H1 (cell line): ENCODE measurements at places on chromosomes 16 and 17. TPM values are rescaled to one million over a fixed set of nuclear protein-coding genes. Genes with fewer than 3 reads are reported as not detected.

DNA sequence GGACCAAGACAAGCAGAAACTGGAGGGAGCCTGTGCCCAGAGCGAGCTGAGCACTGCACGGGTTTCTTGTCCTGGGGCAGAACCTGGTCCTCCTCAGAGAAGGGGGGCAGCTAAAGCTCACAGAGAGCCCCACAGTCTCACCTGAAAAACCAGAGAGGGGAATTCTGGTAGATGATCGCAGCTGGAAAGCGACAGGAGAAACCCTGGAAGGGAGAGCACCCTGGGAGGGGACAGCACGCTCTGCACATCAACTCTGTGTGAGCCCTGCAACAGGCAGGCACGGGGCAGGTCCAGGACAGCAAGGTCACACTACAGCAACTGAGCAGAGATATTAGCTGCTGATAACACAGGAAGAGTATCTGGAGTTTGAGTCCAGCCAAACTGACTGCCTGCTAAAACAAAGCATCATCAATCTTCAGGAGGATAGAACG lies 18.2 kb downstream of the ZCCHC14 start:
- DNase-seq, result no peak

GRCh38 chr16:86033971-86034370 lies 135.0 kb downstream of the IRF8 start:
- DNase-seq, result no peak

DNA sequence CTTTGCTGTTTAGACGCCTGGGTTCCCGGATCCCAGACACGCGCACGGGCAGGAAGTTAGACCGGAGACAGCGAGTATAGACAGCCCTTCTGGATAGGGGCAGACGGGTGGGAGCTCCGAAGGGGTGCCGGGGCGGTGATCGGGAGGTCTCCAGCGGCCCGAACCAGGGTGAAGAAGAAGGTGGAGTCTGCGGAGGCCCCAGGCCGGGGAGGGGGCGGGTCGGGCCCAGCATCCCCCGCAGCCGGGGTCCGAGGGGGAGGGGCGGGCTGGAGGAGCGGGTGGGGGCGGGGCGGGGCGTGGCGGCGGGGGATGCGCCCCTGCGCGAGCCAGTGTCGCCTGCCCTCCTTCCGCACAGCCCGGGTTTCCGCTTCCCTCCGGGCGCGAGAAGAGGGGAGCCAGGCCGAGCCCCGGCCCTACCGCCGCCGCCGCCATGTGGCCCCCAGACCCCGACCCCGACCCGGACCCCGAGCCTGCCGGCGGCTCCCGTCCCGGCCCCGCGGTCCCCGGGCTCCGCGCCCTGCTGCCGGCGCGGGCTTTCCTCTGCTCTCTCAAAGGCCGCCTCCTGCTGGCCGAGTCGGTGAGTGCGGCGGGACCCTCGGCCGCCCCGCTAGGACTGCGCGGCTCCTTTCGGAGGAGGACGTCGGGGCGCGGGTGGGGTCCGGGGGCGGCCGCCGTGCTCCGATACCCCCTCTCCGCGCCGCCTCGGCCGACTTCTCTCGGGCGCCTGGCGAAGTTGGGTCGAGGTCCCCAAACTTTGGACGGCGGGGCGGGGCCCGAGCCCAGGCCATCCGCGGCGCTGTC lies at the start of gene CMTM3:
Gene CMTM3 (plus strand): TSS at position 329 of the 801 bp plus-strand sequence. CDS start 102 bp downstream, at position 431.
- DNase-seq, result no peak

DNA sequence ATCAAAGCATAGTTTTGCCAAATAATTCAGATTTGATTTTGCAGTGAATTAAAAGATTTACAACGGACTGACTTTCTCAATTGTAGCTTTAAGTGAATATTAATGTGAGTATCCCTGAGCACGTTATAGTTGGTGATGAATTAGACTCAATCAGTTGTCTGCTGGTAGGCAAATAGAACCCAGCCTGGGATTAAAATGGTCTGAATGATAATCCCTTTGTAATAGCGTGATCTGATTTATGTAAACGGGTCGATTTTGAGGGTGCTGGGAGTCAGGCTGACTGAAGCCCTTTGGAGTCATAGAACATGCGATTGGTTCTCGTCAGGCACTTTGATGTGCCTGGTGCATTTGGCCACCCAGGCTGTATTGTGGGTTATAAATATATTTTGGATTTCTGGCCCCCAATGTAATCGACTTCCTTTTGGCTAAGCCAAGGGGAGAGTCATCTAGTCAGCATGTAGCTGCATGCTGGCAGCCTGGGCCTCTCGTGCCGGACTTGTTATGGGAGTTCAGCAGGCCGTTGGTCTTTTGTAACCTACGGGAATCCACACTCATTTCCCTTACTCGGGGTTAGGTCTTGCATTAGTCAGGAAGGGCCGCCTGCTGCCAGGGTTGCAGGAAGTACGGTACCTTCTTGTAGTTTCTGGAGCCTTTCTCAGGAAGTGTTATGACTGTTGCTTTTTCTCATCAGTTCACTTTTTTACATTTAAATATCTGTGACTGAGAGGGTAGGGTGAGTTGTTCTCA lies 5.4 kb downstream of the PGS1 start:
- no peak for DNase-seq

GRCh38 chr17:40535924-40536294 lies 29.4 kb downstream of the CCR7 start:
- no peak for DNase-seq

DNA sequence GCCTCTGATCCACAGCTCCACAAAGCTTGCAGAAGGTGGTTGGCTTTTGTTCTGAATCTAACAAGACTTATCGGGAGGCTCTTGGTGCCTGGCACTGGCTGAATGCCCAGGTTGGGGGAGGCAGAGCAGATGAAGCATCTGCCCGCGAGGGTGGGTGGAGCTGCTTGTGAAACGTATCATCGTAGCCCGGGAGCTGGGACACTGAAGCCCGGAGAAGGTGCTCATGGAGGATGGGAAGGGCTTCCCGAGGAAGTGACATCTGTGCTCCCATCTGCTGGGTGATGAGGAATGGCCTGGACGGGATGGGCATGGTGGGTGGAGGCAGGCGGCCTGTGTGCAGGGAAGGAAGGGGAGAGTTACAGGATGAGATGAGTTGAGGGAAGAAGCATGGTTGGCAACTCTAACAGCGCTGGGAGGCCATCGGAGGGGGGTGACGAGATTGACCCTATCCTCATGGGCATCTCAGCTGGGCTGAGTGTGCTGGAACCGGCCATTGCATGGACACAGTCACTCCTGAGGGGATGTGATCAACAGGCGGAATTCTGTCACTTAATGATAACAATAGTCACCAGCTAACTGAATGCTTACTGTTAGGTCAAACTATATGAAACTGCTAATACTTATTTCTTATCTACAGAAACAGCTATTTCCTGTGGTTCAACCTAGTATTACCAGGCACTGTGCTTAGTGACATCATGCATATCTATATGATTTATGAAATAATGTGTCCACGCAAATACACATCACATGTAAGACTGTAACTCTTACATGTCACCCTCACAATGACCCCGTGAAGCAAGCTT lies 102.7 kb downstream of the ABCC6 start:
- no peak for DNase-seq

- DNase-seq, result no peak
Observed at GRCh38 chr17:67712375-67712774, 5.4 kb upstream of the NOL11 start.

DNA sequence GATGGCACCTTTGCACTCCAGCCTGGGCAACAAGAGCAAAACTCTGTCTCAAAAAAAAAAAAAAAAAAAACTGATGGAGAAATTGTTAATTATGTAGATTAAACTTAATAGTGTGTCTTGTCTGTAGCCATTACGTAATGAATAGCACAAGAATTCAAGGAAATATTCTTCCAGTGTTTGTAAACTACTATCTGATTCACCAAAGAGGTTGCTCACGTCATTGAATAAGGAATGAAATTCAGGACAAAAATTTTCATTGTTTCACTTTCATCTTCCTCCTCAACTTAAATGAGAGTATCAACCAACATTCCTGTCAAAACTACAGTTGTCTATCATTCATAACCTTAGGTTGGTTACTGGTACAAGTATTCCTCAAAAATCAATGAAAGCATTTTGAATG lies 30.7 kb upstream of the MYO18A start:
- DNase-seq, result no peak

GRCh38 chr17:71472809-71473789 lies 647.7 kb upstream of the SOX9 start:
- DNase-seq, result peak; percentile 7

DNA sequence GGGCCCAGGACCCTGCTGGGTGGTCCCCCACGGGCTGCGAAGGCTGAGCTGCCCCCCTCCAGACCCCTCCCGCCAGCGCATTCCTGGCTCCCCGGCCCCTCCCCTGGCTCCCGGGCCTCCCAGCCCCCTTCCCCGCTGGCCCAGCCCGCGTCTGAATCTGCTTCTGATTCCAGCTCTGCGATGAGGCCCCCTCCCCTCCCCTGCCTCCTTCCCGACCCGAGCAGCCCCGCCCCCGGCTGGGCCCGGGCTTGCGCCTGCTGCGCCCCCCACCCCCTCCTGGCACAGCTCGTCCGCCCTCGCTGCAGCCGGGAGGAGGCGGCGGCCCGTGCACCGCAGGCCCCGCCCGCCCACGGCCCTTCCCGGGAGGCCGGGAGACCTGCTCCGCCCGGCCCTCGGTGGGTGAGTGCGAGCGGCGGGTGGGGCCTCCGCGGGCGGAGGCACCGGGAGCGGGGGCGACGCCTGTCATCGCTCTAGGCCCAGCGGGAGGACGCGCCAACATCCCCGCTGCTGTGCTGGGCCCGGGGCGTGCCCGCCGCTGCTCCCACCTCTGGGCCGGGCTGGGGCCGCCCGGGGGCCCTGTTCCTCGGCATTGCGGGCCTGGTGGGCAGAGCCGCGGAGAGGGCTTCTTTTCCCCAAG lies at the start of gene NTN3:
Gene NTN3 (plus strand): TSS at position 282 of the 637 bp plus-strand sequence. CDS start 405 bp downstream, outside the sequence.
- DNase-seq, result peak; percentile 73

DNA sequence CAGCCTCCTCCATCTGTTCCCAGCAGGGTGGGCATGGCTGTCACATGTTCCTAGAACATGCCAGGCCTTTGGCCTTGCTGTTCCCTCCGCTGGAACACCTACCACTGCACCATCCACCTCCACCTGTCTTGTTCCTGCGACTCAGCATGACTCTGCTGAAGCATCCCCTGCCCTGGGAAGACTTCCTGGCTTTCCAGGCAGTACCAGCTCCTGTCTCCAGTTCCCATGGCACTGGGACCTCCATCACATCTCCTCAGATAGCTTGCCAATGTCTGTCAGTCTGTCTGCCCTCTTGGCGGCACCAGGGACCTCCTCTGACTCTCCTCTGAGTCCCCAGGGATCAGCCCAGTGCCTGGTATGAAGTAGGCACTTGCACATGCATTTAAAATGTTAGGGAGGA lies 15.7 kb downstream of the PDP2 start:
- DNase-seq, result no peak

- no peak for DNase-seq
Observed at GRCh38 chr16:15610369-15610871, 32.5 kb downstream of the MARF1 start.

- DNase-seq, result no peak
Observed at GRCh38 chr16:23206986-23207385, 24.4 kb downstream of the SCNN1G start.

GRCh38 chr17:58189436-58190146 lies 2.9 kb upstream of the EPX start:
- no peak for DNase-seq

DNA sequence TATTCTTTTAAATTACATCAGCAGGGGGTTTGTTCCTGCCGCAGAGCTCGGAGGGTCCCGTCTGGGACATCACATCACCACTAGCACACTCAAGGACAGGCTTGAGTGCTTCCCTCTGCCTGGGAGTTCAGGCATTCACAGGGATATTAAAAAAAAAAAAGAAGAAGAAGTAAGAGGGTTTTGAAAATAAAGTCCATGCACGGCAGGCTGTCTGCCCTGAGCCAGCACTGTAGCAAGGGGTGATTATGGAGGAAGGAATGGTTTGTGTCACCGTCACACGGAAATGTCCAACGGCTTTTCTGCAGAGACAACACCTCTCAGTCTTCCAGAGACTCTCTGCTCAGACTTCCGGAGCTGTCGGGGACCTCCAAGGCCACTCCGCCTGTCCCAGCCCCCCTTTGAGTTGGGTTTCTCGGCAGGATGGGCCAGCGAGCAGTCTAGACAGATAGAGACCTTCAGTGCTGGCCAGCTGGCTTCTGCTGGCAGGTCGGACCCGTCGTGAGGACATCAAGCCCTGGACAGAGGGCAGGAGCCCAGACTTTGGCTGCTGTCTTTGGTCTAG lies 33.6 kb downstream of the MEOX1 start:
- no peak for DNase-seq

DNA sequence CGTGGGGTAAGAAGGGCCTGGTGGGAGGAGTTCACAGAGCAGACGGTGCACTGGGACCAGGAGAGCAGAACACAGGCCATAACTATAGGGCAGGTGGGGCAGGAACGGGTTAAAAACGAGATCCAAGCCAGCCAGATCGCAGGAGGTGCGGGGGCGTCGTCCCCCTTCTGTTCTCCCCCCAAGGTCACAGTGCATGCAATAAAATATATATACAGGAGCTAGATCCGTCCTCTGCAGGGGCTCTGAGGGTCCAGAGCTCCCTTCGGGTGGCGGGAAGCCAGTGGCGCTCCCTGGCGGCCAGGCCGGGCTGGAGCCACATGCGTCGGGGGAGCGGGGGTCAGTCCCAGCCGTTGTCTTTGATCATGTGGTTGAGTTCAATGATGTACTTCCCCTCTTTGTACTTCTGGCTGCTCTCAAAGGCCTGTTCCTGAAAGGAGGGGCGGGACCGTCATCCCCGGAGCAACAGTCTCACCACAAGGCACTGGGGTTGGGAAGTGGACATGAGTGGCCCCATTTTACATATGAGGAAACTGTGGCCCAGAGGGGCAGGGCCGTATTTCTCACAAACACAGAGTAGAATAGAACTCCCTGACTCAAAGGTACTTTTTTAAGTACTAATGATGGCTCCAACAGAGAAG lies 768 bp upstream of the TBX6 start:
- peak; percentile 92 for DNase-seq

GRCh38 chr16:89325861-89326471 lies 108.5 kb downstream of the ZNF778 start:
- DNase-seq, result no peak

- peak; percentile 35 for DNase-seq
Observed at GRCh38 chr16:1469693-1470201, 5.1 kb downstream of the CLCN7 start.

GRCh38 chr16:86307514-86307903 lies 202.8 kb upstream of the FOXF1 start:
- no peak for DNase-seq

DNA sequence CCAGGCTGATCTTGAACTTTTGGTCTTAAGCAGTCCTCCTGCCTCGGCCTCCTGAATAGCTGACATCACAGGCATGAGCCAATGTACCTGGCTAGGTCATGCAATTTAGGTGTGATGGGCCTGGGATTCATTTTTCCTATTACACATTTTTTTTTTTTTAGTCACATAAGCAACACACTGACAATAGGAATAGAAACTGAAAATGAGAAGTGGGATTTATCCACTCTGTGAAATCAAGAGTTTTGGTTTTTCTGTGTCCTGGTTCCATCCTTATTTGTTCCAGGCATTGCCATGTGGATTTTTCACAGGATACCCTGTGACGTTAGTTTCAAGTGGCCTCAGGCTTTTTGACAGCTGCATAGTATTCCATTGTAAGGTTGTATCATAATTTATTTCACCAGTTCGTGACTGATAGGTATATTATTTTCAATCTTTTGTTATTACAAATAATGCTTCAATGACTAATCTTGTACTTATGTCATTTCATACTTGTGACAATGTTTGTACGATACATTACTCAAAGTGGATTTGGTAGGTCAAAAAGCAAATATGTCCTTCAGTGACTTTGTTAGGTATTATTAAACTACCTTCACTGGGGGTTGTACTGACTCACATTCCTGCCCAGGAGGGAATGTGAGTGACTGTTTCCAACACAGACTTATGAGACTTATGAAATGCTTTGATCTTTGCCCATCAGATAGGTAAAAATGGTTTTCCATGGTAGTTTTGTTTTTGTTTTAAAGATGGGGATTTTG lies 10.6 kb downstream of the ADCY7 start:
- no peak for DNase-seq

The HBZ gene
- total RNA-seq, result not detected in 2 replicates

The CACNG3 gene
- total RNA-seq, result not detected in 2 replicates

The CXCL16 gene
- 3.5 and 3.9 TPM in 2 replicates for total RNA-seq

The IL4R gene
- 29.4 and 32.7 TPM in 2 replicates for total RNA-seq

The KRT39 gene
- total RNA-seq, result not detected in 2 replicates

The STX1B gene
- 18.0 and 20.2 TPM in 2 replicates for total RNA-seq
